Stimulated activated CD4-positive, alpha-beta T cell treated with anti-CD3 and anti-CD28 coated beads, TNF-alpha, amount 100 ng/mL, for 48 hours (primary cell): ENCODE measurements at places on chromosomes 1 and 21.

- DNase-seq: no peak
Measured at GRCh38 chr1:236425031-236425663, 31.1 kb downstream of the EDARADD start.

GRCh38 chr1:64200064-64200463 is 3.4 kb upstream of the UBE2U start:
- DNase-seq: no peak

DNA sequence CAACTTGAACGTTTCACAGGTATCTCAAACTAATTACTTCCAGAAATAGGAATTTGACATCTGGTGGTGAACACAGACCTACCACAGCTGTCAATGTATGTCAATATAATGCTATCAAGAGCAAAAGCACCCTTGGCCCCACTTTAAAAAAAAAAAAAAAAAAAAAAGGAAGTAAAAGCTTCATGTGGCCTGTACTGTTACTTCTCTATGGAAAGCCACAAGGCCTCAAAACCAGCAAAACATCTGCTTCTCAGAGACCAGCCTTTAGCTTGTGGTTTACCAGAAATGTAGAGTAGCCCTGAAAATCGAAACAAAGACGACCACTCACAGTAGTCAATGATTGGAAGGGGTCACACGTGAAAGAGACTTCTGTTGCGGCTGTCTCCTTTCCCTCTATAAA is 109.6 kb downstream of the SLC45A1 start:
- no peak for DNase-seq

GRCh38 chr1:64516301-64516700 is 46.4 kb downstream of the CACHD1 start:
- DNase-seq: no peak

DNA sequence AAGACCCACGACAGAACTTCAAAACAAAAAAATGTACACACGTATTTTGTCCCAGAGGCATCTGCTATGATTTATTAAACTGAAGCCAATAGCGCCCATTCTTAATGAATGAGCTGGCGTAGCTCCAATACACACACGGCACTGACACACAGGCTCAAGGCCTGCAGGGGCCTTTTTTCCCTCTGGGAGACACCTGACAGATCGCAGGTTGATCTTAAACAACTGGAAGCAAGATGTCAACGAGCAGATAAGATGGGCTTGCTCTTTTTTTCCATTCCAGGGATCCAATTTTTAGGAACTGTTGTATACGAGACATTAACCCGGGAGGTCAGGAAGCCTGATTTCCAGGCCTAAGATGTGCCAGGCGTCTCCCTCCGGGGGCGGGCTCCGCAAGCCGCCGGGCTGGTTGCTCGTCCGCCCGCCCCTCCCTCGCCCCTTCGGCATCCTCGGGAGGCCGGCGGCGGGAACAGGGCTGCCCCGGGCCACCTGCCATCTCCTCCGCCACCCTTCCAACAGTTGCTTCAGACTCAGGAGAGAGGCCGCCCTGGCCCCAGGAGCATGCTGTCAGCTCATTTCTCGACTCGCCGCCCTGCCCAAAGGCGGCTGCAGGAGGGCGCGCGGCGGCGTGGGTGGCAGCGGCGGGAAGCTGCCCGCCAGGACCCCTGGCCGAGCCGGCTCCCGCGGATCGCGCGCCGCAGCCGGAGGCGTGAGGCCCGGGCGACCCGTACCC is 735 bp downstream of the TTC13 start:
- peak; percentile 23 for DNase-seq

- no peak for DNase-seq
Measured at GRCh38 chr1:63969441-63969901, 195.7 kb downstream of the ROR1 start.

- DNase-seq: no peak
Measured at GRCh38 chr1:192133350-192133926, 24.8 kb upstream of the RGS18 start.

GRCh38 chr1:99849413-99849743 is 783 bp upstream of the AGL start:
- no peak for DNase-seq

GRCh38 chr1:231390071-231390470 is 32.0 kb downstream of the EGLN1 start:
- DNase-seq: no peak

DNA sequence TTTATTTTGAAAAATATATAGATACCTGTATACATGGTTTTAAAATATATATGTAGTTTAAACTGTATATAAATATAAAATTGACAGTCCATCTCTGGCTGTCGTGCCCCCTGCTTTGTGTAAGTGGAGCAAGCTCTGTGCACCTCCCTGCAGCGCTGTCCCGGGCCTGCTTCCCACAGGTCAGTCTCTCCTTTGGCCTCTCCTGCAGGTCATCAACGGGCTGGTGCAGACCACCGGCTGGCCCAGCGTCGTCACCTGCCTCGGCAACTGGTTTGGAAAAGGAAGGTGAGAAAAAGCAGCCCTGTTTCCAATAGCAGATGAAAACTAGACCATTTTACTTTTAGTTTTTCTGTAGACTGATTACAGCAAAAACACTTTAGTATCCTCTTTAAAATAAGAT is 28.5 kb downstream of the SLC37A1 start:
- DNase-seq: no peak

GRCh38 chr1:191804311-191804710 is 354.0 kb upstream of the RGS18 start:
- no peak for DNase-seq

- DNase-seq: no peak
Measured at GRCh38 chr1:151006327-151007052, at the start of gene MINDY1. TSS of gene MINDY1 (minus strand) at chr1:151006902. CDS start at chr1:151002617, 4,285 bp downstream.

DNA sequence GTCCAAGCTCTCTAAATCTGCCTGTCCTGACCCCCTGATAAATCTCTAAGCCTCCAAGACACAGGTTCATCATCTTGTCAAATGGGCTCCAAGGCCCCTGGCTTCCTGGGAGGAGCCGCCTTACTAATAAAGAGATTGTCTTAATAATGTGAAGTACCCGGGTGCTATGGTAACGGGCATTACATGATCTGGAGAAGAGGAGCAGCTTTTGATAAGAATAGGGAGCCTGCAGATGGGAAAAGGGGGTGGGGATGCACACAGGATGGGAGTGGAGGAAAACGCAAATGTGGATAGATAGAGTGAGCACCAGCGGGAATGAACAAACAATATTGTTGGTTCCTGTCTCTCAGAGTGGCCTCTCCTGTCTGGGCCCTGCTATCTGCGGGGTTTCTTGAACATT is 11.9 kb upstream of the RXRG start:
- no peak for DNase-seq

DNA sequence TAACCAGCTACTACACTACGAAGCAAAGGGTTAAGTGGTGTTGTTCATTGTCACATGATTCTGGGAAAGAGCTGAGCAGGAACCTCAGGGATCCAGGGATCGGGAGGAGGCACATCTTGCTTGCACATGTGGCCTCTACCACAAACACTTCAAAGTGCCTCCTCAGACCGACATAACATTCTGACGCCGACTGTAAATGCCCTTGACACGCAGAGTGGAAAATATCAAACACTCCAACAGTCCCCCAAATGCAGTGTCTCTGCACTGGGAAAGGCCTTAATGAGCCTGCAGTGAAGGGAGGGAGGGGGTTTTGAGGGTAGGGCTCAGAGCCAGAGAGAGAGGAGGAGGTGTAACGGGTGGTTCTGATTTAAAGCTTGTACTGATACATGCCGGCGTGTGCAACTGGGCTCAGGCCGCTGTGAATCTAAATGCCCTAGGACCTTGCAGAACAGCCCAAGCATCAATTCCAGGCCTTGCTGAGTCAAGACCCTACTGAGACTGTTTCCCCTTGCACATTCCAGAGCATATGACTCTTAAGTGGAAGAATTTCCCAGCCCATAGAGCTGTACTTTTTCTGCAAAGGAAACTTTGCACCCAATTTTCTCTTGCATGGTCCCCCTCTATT is 163.7 kb downstream of the NTMT2 start:
- DNase-seq: no peak

- no peak for DNase-seq
Measured at GRCh38 chr1:174942547-174943255, 57.0 kb upstream of the CACYBP start.

- no peak for DNase-seq
Measured at GRCh38 chr1:82065916-82066315, 265.2 kb downstream of the ADGRL2 start.

- no peak for DNase-seq
Measured at GRCh38 chr1:234980291-234980644, 148.4 kb downstream of the TOMM20 start.

DNA sequence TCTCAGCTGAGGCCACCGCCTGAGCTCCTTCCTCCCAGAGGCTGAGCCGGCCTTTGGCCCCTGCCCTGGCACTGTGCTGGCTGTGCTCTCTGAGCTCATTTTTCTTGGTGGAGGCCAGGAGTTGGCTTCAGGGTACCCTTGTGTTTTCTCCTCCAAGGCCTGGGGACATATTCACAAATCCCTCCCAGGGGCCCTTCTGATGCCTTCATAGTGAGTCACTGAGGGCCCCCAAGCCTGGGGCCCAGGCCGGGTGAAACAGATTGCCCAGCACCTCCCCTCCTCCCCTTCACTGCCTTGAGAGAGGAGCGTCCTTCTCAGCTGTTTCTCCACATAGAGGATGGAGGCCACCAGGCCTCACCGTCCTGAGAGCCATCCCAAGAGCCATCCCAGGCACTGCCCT is 105.8 kb downstream of the SIK1 start:
- DNase-seq: no peak

GRCh38 chr1:8662380-8663072 is 154.9 kb downstream of the RERE start:
- no peak for DNase-seq

DNA sequence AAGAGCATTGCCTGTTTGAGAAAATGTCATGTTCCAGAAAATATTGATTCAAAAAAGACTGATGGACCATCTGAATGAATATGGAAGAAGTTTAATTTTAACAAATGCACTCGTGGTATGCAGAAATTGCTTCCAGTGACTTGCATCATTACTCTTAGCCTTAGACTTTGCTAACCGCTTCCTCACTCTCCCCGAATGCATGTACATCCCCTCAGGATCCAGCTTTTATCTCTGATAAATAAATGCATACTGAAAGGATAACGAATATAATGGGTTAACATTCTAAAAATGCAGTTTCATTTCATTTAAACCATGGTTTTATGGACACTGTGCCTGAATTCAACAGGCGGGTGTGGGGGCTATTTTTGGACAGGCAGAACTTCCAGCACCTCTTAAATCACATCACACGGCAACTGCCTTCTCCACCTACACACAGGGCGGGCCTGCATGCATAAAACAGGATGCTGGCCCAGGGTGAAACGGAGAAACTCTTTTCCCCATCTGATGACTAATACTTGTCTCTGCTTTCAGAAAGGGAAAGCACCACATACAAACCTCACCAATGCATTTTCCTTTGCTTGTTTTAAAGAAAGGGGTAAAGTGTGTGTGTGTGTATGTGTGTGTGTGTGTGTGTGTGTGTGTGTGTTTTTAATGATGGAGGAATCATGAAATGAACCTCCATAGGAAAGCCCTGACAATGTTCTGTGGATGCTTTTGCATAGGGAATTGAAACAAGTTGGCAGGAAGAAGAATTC is 48.7 kb downstream of the SPAG17 start:
- peak; percentile 10 for DNase-seq

GRCh38 chr1:108816049-108816893 is 40.6 kb downstream of the AKNAD1 start:
- DNase-seq: no peak

- peak; percentile 63 for DNase-seq
Measured at GRCh38 chr1:206479183-206480125, 9.2 kb downstream of the IKBKE start.

GRCh38 chr1:225354906-225355305 is 72.9 kb downstream of the LBR start:
- no peak for DNase-seq

DNA sequence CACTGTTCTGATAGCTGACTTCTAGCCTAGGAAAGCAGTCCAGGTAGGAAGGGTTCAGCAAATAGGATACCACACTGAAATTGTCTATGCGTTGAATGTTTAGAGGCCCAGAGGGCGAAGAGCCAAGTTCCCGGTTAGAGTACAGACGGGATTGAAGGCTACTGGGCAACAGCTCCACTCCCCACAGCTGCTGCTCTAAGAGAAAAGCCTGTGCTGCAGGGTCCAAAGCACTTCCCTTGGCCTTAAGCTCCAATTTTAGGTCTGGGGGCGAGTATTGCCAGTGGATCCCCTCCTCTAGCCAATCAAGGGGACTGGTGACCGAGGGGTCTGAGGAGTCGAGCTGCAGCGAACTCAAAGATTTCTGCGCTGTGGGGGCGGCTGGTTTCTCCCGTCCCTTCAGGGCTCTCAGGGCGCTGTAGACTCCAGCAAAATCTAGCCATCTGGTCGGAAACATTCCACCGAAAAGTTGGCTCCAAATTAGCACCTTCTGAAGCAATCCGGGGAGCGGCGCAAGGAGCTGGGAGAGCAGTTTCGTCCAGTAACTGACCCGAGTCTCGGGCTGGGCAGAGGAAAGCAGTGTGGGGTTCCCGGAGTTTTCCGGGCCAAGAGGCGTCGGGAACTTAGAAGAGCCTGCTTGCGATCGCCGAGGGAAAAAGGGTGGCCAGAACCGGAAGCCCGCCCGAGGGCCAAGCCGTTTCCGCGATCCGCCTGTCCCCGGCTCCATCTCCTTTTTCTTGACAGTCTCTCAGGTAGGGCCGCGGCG is 748 bp downstream of the PPP1R15B start:
- DNase-seq: no peak
